Hematopoietic multipotent progenitor cell treated with erythropoietin and hydrocortisone succinate and interleukin-3 and kit ligand, for 8 days (in vitro differentiated cells): ENCODE measurements at places on chromosomes 4 and X.

DNA sequence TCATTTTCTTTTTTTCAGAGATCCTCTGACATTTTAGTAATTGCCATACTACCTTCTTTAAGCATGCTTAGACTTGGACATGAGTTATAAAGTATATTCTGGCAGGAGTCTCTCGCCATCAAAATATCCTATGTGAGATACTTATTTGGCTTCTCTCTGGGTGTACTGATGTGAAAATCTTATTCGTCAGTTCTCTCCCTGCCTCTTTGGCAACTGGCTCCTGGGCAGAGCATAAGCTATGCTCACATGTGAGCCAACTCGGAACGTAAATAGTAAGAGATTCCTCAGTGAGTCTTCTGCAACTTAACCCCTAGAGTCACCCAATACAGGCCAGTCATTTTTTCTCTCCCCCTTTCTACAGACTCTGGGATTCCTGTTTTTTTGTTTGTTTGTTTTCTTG lies 91.6 kb downstream of the MAGEB17 start:
- no peak for DNase-seq

GRCh38 chrX:101619364-101619763 lies 1.6 kb upstream of the ARMCX6 start:
- no peak for DNase-seq

DNA sequence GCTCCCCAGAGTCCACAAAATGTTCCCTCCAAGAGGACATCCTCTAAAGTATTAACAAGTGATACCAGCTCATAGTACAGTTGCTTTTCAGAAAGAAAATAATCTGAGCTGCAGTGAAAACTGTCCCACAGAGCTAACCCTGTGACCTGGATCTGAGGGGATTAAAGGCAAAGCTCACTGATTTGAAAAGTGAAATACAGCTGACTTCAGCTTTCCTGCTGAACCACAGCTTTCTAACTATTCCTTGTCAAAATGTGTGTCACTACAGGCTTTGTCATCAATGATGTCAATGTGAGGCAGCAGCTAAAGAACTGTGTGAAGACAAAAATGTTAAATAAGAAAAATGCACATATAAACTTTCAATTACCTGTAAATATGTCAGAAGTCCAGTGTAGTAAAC lies 36.9 kb downstream of the DCHS2 start:
- DNase-seq = no peak

DNA sequence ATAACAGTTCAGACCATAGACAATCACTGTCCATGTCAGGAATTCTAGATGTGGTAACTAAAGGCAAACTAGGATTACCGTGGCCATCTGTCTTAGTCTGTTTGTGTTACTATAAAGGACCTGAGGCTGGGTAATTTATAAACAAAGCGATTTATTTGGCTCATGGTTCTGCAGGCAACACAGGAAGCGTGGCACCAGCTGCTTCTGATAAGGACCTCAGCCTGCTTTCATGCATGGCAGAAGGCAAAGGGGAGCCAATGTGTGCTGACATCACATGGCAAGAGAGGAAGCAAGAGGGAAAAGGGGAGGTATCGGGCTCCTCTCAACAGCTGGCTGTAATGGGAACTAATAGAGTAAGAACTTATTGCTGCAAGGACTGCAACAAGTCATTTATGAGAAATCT lies 376.7 kb downstream of the GPM6A start:
- DNase-seq = peak; percentile 60

DNA sequence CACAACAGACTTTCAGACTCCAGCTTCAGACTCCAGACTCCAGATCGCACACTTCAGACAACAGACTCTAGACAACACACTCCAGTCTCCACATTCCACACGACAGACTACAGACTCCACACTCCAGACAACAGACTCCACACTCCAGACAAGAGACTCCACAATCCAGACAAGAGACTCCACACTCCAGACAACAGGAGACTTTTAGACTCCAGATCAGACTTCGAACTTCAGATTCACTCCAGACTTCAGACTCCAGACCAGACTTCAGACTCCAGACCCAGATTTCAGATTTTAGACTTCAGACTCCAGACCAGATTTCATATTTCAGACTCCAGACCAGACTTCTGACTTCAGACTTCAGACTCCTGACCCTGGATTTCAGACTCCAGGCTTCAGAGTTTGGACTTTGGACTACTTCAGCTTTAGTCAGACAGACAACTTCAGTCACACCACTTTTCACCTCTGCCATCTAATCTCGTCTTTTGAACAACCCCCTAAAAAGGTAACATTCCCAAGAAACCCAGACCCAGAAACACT lies 29.0 kb upstream of the TLR2 start:
- no peak for DNase-seq

DNA sequence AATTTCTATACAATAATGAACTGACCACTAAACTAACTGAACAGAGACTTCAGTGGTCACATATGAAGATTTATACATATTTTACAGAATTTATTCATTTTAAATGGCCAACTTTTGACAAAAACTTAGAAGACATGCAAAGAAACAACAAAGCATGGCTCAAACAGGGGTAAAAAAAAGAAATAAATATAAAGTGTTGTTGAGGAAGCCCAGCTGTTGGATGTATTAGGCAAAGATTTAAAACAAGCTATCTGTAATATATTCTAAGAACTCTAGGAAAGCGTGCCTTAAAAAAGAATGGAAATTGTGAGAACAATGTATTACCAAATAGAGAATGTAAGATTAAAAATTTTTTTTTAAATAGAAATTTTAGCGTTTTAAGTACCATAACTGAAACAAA lies 210.9 kb upstream of the HTR2C start:
- no peak for DNase-seq

DNA sequence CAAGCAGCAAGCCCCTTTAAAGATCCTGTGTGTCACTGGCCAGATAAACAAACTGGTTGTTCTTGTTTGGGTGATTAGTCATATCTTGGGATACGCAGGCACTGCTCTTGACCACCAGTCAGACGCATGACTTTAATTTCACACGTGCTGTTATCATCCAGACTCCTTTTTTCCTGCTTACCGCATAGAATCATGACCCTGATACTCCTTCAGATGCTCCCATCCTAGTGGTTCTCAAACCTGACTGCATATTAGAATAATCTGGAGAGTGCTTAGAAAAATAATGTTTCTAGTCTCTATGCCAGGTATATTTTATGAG lies 78.8 kb downstream of the CLDN22 start:
- peak; percentile 90 for DNase-seq
